ENCODE measurements at places on chromosomes 2 and 18.

DNA sequence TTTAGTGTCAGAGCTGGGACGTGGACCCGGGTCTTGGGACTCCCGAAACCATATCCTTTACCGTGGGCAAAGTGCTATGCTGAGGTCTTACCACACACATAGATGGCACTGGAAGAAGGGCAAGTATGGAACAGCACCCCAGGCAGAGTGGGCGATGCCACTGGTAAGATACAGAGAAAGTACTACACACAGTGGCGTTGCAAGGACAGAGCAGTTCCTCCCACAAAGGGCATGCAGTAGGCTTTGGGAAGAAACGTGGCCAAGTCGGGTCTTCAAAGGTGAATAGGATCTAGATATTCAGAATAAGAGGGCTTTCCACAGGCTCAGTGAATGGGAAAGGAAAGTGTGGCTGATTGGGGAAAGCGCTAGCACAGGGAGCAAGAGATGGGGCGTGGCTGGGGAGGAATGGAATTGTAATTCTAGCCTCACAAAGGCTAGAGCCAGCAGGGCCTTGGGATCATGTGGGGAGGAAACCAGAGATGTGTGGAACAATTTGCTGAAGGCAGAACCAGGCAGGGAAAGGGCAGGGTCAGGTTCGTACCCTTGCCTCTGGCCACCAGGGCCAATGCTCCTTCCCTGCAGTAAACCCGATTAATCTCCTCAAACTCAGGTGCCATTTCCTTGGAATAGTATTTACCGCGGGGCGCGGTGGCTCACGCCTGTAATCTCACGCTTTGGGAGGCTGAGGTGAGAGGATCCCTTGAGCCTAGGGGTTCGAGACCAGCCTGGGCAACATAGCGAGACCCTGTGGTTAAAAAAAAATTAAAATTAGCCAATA, 36.0 kb downstream of the PCBP1 start:
- DNase-seq = peak; percentile 75

DNA sequence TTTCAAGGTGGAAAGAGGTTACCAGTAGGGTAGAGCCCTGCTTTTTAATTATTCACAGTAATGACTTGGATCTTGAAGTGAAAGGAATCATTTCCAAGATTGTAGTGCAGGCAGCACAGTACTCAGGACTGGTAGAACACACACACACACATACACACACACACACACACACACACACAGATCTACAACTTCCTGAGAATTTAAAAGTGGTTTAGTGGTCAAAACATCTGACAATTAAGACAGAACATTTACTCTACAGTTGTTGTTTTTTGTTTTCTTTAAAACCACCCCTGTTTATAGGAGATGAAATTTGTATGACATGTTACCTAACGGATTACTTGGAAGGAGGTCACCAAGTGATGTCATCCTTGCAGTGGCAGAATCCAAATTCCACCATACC, 146.7 kb upstream of the VRK2 start:
- DNase-seq = no peak

DNA sequence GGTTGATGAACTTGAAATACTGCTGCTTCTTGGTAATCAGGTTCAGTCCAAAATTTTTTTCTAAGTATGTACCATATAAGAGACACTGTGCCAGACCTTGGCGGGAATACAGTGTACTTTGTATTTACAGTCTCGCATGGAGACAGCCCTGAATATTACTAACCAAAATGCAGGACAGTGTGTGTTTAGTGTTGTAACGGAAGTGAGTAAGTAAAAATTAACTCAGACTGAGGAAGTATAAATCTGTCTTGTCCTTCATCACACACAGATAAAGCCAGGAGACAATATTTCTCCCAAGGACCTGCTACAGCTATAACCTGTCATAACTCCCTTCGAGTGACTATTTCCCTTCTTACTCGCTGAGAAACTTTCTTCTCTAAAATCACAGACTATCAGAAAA, 76.9 kb downstream of the ACTR3 start:
- DNase-seq = peak; percentile 34

GRCh38 chr2:21097331-21097730, 26.4 kb upstream of the TDRD15 start:
- DNase-seq = no peak

DNA sequence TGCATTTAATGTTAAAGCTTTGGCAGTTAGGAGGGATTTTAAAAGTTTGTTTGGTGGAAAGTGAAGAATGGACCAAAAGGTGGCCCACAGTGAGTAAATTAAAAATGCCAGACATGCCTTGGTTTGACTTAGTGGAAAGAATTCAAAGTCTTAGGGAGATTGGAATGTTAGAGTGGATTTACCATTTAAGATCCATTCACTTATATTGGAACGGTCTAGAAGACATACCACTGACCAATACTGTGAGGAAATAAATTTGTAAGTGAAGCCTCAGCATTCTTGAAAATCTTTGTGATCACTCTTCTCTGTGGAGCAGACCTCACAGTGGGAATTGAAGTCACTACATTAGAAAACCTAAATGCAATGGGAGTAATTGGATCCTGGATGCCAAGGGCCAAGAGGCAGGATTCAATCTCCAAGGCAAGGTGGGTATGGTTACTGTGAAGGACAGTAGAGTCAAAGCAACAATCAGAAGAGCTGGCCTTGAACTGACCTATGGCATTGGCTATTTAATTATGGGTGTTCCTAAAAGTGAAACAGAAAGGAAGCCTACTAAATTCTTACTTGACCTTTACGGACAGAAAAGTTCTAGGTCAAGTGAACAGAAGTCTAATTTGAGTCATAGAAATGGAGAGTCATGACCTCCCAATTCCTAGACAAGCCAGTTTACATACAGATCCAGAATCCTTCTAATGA, 40.2 kb upstream of the VRK2 start:
- DNase-seq = peak; percentile 3

- DNase-seq = peak; percentile 18
Measured at GRCh38 chr18:9454061-9454703, 21.1 kb upstream of the RALBP1 start.

DNA sequence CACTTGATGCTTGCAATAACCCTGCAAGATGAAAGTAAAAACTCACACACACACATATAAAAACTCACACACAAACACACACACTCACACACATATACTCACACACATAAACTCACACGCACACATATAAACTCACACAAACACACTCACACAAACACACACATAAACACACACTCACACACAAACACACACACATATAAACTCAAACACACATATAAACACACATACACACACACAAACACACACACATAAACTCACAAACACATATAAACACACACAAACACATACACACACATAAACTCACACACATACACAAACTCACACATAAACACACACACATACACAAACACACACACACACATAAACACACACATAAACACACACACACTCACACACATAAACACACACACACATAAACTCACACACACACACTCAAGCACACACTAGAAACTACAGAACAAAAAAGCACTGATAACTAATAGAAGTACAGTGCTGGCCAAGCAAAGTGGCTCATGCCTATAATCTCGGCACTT, 117.7 kb upstream of the TEKT4 start:
- no peak for DNase-seq

DNA sequence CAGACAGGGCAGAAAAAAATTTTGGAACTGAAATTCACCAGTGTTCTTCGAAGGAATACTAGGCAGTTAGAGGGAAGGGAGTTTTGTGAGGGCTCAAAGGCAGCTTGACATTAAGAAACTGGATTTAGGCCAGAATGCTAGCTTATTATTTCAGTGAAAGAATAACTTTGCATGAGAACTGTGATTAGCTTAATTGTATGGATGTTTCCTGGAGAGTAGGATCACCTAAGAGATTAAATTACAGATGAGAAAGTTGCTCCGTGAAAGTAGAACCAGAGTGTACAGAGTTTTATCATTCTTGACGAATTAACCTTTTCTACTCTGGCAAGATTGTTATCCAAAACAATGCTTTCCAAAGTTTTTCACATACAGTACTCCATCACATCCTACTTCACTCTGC, 6.2 kb downstream of the SPAG16 start:
- DNase-seq = no peak

DNA sequence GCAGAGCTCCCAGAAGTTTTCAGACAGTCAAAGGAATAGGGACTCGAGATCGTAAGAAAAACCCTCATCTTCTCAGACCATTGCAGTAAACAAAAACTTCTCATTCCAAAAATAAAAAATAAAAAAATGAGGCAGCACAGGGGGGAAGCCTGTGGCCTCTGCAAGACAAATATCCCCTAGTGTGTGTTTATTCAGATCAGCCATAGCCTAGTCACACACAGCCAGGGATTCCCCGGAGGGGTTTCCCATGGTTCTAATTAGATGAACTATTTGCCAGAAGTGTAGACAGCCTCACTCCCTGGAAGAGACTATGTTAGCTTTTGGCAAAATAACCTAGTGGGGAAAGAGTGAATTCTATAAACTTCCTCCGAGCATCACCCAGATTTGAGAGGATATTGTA, 122.9 kb upstream of the KLF7 start:
- no peak for DNase-seq

DNA sequence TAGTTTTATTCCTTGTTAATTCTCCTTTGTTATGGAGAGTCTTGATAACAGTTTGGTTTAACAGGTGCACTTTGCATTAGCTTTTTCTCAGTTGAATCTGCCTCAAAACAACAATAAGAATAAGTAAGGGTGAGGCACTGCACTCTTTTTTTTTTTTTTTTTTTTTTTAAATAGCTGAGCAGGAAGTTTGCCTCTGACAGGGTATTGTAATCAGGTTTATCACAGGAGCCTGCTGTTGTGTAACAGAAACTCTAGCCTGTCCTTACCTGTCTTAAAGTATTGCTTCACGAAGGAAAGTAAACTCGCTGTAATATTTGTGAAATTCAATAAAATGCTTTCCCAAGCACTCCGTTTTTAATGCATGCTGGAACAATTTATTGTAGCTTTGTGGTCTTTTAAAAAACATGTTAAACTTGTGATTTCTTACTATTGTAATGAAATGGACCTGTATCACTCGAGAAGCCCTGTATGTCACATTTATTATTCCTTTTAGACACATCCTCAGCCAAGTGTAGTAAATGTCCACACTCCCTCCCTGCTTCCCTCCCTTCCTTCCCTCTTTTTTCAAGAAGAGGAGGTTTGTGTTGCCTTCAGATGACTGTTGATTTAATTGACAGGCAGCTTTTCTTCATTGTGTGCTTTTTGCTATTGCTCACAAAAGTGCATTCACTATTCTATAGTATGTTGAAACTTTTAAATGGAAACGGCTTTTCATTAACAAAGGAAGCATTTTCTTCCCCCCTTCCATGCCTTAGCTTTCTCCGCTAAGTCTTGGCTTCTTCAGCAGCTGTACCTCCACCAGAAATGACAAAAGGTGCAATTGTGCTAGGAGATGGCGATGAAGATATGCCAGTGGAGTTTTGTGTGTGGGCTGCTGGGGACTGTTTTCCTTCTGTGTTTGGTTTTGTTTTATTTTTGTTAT, 52.7 kb downstream of the TAF1B start:
- no peak for DNase-seq

- no peak for DNase-seq
Measured at GRCh38 chr2:216740557-216741222, 45.3 kb upstream of the IGFBP5 start.

DNA sequence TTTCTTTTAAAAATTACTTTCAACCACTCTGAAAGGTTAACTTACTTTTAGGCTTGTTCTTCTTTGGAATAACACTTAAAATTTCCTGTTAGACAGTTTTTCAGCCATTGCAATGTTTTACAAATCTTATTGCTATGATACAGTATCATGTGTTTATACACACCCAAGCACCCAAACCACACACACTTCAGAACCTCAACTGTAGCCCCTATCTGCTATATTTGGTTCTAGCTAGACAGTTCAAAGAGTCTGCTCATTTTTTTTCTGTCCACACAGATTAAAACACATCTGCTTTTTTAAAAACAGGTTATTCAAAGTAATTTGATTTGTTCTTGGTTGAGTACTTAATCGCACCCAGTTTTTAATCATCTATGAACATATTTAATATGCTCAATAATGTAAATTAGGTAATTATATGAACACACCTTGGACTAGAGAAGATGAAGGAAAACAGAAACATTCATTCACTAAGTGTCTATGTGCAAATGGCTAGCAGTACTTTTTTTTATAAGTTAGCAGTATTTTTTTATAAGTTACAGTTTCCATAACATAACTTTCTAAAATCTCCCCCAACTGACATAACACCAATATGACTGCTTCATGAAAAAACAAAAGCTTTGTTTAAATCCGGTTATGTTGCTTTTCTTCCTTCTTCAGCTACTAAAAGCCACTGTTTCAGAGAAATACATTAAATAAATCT, 17.6 kb downstream of the FBXO11 start:
- no peak for DNase-seq

DNA sequence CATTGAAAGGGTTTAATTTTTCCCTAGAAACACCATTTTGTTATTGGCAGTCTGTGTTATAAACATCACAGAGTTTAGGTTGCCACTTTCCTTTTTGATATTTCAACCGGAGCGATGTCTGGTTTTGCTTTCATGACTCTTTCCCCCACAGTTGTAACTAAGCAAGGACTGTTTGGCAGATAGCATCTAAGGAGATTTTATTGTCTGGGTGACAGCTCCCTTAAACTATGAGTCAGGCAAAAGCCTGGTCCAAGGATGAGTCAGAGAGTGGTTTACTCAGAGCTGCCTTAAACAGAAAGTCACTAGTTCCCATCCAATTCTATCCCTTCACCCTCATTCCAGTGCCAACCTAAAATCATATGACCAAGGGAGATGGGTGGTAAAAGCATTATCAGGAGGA, 341.6 kb upstream of the VWC2L start:
- peak; percentile 94 for DNase-seq

DNA sequence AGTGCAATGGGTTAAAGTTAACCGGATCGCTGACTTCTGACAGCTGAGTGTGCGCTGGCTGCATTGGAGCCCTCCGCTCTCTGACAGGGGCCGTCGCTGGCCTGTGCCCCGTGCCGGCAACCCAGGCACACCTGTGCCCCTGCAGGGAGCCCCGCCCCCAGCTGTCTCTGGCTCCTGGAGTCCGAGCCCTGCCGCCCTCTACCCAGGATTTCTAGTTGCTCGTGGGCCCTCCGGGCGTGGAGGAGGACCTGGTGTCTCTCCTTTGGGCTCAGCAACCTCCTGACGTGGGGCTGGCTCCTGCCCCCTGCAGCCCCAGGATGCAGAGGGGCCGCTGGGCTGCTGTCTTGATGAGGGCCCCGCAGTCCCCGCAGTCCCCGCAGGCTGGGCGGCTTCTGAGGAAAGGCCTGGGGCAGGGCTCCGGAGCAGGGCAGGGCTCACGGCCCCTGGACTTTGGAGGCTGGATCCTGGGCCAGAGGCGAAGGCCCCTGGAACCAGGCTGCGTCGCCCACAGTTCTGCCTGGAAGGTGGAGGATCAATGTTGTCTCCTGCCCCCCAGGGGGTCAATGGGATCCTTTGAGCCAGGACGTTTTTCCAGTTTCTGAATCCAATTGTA, 172.8 kb downstream of the RNF144A start:
- DNase-seq = no peak

DNA sequence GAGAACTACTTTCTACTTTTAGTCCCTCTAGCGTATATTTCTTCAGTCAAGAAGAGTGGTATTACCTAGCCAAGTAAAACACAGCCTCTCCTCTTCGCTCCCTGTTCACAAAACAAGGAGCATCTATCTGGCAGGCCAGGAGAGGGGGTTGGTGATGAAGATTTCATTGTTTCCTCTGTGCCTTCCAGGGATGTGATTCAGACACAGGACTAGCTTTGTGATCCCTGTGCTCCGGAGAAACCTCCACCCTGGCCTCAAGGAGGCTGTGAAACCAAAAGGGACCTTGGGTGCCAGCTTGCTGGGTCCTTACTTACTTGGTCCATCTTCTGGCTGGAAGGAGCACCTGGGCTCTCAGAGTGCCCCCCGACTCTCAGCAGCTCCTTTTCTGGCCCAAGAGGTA, 5.7 kb downstream of the RHOB start:
- peak; percentile 38 for DNase-seq

- DNase-seq = no peak
Measured at GRCh38 chr18:49345931-49346696, 114.3 kb downstream of the DYM start.

Measured in fibroblast of skin of right biceps (primary cell).